Panc1 (cell line): ENCODE measurements at places on chromosomes 6 and 20.

DNA sequence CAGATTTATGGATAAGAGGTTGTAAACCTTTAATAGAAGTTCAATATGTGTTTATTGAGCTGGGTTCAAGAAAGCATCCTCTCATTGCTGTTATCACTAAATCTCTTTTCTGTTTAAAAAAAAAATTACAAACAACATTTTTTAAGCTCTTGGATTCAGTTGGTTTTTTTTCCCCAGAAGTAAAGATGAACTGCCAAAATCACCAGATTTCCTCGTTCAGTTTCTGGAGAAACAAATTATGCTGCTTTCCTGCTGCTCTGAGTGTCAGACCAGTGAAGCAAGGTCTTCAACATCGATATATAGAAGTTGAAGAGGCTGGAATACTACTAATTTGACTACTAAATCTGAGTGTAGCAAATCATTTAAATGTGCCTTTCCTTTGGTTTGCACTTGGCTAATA, 352.1 kb upstream of the IRAK1BP1 start:
- no peak for DNase-seq

DNA sequence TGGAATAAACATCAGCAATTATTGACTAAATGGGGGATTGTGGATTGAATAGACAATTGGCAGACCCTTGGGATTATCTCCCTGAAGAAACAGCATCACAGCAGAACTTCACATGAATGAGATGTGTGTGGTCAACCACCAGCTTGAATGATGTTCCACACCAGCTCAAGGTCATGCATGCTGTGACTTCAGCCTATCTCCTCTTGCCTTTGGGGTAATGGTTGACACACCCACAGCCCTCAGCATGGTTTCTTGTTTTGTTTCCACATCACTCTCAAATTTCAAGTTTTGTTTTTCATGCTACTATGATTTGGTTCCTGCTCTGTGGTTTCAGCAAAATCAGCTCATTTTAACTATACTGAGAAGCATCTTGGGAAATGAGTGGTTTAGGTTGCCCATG, 94.3 kb downstream of the PAK5 start:
- no peak for DNase-seq

DNA sequence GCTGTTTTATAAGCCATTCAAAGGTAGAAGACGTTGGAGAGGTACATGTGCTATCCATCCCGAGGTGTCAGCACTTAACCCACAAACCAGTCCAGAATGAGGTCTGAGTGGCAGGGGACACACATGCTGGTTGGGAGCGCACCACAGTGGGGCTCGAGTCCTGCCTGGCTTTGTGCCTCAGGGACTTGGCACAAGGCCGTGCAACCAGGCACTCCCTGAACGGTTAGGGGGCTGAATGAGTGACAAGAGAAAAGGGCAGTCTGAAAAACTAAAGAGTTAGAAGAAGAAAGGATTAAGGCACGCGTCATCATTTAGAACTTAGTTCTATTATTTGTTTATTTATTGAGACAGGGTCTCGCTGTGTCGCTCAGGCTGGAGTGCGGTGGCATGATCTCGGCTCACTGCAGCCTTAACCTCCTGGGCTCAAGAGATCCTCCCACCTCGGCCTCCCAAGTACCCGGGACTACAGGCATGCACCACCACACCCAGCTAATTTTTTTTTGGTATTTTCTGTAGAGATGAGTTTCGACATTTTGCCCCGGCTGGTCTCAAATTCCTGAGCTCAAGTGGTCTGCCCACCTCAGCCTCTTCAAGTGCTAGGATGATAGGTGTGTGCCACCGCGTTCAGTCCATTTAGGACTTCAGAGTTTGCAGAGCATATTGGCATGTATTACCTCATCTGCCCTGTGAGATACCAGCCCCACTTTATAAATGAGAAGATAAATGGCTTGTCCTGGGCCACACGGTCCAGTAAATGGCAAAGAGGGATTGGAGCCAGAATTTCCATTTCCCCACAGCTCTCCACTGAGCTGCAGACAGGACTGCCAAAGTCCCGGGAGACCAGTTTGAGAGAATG, 47.4 kb upstream of the IRF4 start:
- DNase-seq = no peak

DNA sequence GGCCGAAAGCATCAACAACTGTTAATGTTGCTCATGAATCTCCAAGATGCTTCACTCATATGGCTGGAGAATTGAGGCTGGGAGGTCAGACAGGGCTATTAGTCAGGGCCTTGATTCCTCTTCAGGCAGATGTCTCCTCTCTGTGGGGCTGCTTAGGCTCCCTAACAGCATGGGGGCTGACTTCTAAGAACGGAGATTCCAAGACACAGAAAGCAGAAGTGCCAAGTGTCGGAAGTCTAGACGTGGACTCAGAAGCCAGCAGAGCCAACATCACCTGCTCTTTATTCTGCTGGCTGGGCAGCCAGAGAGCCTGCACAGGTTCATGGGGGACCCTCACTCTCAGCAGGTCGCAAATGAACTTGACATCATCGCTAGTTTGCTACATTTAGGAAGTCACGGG, 279.8 kb downstream of the CDH26 start:
- no peak for DNase-seq

DNA sequence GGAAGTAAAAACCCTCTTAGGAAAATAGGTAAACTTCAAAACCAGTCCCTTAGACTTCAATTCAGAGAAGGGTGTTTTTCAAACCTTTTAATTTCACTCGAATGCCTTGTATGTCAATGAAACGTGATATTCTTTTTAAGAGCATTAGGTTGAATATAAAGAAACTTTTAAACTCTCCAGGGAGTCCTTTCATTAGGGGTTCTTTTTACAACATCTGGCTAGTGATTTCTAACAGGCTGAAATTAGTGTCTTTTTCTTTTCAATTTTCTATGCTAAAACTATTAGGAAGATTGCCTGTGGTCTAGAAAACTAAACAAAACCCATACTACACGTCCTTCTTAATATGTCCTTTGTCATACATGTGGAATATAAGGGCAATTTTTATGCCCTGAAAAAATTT, 569.7 kb upstream of the CITED2 start:
- DNase-seq = no peak

- DNase-seq = no peak
Observed at GRCh38 chr6:5424726-5425125, 163.4 kb downstream of the FARS2 start.

GRCh38 chr6:136921936-136922684, at the start of gene SLC35D3:
Gene SLC35D3, plus strand, starts transcription at chr6:136922301. Its CDS starts 128 bp downstream, at chr6:136922429.
- no peak for DNase-seq

- peak; percentile 15 for DNase-seq
Observed at GRCh38 chr6:108589244-108589791, 28.6 kb downstream of the FOXO3 start.

- no peak for DNase-seq
Observed at GRCh38 chr20:44003609-44004008, 89.0 kb downstream of the TOX2 start.

DNA sequence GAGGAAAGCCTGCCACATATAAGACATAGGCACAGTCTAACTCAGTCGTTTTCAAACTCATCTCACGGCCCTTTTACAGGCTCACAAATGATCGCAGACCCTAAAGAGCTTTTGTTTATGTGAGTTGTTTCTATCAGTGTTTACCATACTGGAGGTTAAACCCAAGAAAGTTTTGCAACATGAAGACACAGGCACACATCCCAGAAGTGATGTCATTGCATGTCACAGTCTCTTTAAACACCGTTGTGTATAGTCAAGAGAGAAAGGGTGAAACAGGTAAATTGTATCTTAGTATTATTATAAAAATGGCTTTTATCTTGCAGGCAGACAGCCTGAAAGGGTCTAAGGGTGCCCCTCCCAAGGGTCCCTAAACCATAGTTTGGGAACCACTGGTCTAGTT, 96.7 kb downstream of the BACH2 start:
- DNase-seq = no peak

DNA sequence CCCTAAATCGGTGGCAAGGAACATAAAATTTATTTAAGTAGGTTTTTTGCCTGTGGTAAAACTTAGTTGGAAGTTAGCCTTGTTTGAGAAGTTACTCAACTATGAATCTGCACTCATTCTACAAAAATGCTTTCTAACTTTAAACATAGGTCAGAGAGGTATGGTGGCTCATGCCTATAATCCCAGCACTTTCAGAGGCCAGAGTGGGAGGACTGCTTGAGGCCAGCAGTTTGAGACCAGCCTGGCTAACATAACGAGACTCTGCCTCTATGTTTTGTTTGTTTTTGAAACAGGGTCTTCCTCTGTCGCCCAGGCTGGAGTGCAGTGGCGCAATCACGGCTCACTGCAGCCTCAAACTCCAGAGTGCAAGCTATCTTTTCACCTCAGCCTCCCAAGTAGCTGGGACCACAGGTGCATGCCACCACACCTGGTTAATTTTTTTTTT, 16.2 kb downstream of the USP49 start:
- DNase-seq = no peak

DNA sequence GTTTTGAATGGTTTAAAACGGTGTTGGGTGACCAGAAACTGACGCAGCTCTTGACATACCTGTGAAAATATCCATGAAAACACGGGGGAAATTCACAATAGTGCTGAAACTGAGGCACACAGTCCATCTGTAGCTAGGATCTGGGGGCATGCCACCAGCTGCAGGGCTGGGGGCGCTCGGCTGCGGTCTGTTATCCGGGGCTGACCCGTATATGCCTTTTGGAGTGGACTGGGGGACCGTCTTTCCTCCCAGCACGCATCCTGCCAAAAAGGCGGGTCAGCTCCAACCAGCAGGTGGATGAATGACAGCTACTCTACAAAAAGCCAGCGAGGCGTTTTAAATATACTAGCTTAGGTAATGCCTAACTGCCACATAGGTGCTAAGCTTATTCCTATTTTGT, 729.8 kb downstream of the QKI start:
- no peak for DNase-seq

DNA sequence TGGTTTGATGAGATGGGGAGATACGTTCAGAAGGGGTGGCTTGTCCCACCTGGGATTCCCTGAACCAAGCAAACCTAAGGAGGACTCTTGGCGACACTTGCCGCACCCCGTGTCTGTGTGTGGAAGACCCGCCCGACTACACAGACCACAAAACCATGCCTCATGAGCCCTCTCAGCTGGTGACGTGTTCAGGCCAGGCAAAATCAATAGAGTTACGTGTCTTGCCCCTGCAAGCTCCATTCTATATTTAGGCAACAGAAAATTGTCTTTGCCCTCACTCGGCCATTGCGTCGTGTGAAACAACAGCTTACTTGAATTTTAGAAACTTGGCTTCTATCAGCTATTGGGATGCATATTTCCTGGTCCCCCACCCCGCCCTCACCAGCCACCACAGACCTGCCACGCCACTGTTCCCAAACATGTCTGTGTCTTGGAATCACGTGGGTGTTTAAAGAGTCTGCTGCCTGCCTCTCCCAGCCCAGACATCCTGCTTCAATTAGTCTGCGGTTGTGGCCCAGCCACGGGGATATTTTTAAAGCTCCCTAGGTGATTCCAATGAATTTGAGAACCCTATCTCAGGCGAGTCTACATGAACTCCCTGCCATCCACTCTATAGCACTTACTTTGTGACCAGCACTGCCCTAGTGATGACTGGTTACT, 279.2 kb upstream of the EXOC2 start:
- DNase-seq = no peak

DNA sequence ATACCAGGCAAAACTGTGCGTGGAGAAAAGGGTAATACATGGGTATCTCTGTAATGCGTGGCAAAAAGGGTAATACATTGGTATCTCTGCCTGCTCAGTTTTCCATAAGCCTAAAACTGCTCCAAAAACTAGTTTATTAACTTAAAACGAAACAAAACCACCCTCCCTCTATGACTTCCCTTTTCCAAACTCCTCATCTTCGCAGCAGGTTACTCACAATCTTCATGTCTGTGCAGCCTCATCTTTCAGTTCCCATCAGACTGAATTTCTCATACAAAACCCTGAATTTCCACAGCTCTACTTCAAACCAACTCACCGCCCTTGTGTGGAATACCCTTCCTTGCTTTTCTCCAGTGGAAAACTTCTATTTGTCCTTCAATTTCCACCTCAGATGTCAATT, 199.4 kb downstream of the PHACTR1 start:
- no peak for DNase-seq

GRCh38 chr20:40688129-40689099, 622 bp downstream of the MAFB start:
- DNase-seq = no peak

GRCh38 chr6:37994223-37994622, 174.7 kb downstream of the ZFAND3 start:
- no peak for DNase-seq

DNA sequence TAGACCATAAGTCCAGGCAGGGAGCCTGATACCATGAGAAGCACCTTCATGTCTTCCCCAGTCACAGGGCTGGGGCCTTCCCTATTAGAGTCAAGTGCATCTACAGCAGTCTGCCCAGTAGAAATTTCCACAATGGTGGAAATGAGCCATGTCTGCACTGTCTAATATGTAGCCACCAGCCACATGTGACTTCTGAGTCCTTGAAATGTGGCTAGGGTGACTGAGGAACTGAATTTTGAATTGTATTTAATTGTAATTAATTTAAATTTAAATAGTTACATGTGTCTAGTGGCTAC, 300.2 kb downstream of the CLIC5 start:
- DNase-seq = no peak

DNA sequence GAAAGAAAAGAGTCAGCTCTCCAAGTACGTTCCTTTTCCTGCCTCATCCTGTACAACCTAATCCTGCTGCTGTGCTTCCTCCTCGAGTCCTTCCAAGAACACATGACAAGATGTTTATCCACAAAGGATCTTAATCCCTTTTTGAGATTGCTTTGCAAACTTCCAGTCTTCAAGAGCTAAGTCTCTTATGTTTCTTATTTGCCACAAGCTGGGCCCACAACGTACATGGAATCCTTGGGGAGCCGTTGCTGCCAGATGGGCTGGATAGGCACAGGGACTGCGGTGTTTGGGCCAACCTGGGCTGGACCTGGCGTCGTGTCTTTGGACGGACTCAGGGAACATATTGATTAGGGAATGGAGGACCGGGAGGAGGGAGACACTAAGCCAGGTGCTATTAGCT, 79.7 kb upstream of the AFDN start:
- no peak for DNase-seq

- no peak for DNase-seq
Observed at GRCh38 chr6:39177130-39177529, 52.1 kb downstream of the KCNK5 start.

- no peak for DNase-seq
Observed at GRCh38 chr6:16490616-16491015, 252.2 kb downstream of the GMPR start.

DNA sequence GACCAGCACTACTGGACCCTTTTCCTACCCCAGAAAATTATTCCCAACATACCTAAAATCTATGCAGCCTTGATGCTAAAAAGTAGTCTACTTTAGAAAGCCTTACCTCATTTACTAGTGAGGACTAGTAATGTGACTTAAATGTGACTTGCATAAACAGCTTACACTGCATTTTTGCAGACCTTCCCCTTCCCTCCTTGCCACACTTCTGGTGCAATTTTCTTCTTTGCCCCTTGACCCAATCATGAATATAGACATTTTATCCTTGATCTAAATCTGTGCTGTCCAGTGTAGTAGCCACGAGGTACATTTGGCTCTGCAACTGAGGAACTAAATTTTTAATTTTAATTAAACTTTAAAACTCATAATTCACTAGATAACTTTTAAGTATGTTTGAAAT, 7.0 kb upstream of the ZKSCAN8 start:
- no peak for DNase-seq
